ENCODE measurements at places on chromosomes 7 and 10.

GRCh38 chr7:122885583-122886356 is 490 bp downstream of the CADPS2 start:
- peak; percentile 12 for DNase-seq

DNA sequence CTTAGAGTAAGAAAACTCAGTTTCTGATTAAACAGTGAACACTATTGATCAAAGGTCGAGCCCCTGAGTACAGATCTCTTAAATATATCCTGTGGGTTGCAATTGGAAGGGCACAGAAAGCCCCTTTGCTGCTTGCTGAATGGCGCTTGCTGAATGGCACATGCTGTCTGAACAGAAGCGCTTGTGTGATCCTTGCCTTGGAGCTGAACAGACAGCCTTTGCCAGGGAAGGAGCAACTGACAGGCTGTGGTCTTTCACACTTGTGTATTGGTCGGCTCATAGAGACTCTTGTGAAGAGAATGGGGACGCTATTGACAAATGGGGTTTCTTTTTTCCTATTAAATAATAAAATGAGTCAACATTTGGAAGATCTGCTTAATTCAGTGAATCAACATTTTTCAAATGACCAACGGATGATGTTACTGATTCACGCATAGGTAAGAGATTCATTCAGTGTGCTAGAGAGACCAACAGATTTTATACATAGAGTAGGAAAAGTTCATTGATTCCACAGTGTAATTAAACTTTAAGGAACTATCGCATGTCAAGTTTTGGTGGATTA is 99.4 kb upstream of the TNS3 start:
- no peak for DNase-seq

DNA sequence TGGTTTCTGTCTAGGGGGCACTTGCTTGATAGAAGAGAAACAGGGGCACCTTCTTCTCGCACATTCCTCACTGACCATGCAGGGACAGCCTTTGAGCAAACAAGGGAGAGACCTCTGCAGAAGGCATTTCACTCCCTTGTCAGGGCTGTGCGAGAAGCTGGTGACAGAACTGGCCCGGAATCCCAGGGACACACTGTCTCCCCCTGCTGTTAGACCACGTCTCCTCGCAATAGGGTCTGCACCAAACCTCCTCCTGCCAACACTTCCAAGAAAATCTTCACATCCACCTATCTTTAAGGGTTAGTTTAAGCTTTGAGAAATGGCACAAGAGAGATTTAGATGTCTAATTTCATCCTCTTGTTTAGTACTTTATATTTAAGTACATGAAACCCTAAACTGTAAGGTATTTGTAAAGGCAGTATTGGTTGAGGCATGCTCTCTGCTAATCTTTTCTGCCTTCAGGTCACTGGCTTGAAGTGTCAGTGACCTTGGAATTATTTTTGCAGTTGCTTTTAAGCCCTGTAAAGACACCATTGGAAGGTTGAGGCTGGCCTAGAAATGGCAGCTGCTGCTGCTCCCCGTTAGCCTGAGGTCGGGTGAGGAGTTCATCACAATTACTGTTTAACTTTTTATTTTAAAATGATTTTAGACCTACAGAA is 37.0 kb downstream of the RBM20 start:
- peak; percentile 33 for DNase-seq

GRCh38 chr7:19900118-19900517 is 126.7 kb upstream of the TMEM196 start:
- no peak for DNase-seq

DNA sequence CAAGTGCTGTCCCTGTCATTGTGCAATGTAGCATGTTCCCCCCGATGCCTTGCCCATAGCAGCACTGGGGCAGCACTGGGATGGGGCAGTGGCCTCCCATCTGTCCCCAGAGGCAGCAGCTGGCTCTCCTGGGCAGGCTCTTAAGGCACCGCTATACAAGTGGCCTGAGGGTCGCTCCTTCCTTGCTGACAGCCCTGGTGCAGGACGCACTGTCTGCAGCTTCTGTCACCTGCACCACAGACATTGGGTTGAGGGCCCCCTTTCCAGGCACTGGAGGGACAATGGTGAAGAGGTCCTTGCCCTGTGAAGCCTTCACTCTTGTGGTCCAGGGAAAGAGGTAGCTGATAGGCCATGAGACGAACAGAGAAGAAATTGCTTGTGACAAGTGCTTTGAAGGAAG is 10.6 kb downstream of the CPSF4 start:
- DNase-seq: no peak

DNA sequence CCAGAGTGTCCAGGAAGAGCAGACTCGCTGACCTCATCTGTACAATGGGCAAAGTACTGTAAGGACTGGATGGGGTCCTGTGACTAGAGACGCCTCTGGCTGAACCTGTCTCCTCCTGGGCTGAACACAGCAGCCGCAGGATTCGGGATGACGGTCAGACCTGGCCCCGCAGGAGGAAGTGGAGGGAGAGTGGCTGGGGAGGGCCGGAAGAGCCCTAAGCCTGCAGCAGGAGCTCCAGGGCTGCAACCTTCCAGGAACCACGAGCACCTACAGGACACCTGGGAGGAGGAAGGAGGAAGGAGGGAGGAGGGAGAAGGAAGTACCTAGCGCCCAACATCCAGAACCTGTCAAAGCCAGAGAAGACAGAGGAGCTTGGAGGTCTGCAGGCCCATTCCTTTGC is 30.3 kb downstream of the TNRC18 start:
- DNase-seq: no peak

DNA sequence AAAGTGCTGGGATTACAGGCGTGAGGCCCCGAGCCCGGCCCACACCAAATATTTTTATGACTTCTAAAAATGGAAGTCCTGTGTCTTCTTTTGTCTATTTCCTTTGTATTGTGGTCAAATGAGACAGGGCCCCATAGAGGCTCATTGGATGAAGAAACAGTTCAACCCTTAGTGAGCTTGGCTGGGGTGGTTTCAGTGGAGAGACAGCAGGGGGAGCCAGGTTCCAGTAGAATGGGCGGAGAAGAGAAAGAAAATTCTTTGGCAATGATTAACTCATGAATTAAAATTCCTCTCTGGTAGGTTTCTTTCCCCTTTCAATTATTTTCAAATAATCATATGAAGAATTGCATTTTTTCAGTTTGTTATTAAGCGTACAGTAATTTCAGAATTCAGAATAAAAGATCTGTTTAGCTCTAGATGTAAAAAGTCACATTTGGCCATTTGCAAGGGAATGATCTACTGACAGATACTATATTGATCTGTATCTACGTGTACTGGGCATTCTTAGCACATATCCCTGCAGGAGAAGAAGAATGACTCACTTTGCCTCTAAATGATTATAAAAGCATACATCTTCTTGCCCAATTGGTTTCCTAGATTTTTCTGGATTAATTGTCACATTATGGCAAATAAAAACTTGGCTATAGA is 43.2 kb downstream of the PNLIPRP3 start:
- peak; percentile 12 for DNase-seq

- no peak for DNase-seq
These were observed 119.1 kb downstream of the PRKCQ start for GRCh38 chr10:6460861-6461409.

GRCh38 chr10:6019796-6020195 is 42.4 kb downstream of the IL2RA start:
- DNase-seq: no peak

- no peak for DNase-seq
These were observed 143.9 kb upstream of the NPS start for GRCh38 chr10:127405221-127405620.

GRCh38 chr7:151167197-151167961 is at the start of gene GBX1:
TSS of gene GBX1 (minus strand) at chr7:151167694. CDS start at chr7:151167548, 146 bp downstream.
- peak; percentile 22 for DNase-seq

- no peak for DNase-seq
These were observed 19.9 kb upstream of the LMOD2 start for GRCh38 chr7:123635551-123636359.

GRCh38 chr10:130227883-130228282 is 91.7 kb downstream of the GLRX3 start:
- no peak for DNase-seq

- no peak for DNase-seq
These were observed 205.6 kb downstream of the MDFIC start for GRCh38 chr7:115127399-115128021.

DNA sequence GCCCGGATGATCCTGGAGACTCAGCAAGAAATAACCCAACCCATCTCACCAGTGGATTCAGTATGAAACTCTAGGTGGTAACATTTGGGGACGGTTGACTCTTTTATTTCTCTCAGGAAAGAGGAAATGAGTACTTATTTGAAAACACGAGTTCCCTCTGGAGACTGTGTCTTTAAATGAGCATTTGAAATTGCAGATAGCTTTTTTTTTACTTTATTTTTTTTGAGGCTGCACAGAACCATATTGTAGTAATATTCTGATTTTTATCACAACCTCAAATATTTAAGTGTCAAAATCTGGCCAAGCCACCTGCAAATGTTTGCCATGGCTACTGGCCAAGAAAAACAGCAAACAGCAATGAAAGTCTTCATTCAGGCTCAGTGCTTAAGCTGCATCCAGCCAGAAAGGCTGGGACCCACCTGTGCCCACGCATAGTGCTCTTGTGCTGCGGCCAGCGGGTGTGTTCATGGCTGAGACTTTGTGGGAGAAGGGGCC is 160.8 kb downstream of the CREB5 start:
- no peak for DNase-seq

DNA sequence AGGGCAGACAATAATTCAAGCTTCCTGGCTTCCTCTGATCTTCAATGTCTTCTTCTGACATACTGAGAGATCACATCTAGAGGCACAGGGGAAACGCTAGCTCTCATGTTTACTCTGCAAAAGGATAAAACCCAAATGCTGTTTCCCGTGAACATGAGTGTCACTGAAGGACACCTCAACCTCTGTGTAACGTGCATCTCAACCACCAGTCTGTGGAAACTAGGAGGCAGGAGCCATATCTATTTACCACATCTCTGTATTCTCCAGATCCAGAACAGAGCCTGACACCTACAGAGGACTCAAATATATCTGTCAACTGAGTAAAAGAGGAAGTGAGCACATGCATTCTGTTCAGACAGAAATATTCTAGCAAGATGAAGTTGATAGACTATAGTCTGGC is 140.3 kb upstream of the TARP start:
- no peak for DNase-seq

DNA sequence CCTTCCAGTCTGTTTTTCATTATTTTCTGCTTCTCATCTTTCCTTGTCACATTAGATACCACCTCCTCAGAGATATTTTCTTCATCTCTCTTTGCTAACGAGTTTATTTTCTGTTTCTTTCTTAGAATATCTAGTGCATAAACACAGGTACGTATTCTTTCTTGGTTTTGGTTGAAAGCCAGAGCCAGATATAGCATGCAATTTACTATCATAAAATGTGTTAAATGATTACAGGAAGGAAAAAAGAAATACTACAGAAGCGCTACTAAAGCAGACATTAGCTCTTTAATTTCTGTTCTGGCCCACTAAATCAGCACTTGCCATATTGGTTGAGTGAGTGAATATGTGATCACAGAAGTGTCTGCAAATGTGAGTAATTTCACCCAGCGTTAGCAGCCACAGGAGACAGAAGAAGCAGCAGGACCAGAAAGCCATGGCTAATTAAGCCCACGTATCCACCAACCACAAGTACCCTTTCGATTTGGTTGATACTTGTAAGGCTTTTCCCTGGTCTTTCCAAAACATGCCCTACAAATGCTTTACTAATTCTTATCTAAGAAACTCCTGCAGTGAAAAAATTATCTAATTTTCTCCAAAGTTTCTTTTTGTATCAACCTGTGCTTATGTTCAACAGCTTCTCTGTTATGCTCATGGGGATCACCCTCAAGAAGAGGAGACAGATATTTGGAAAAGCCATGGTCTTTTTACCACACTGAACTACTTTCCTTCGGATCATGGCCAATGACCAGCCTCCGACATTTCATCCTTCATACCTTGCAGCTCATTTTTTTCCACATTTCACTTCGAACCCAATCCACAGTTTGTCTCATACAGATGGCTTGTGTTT is 23.1 kb upstream of the MACC1 start:
- no peak for DNase-seq
